Fibroblast of the aortic adventitia (primary cell): ENCODE measurements at places on chromosomes 1 and 21. TPM values are rescaled to one million over a fixed set of nuclear protein-coding genes. Genes with fewer than 3 reads are reported as not detected.

Gene FOXD2
- total RNA-seq: under 0.01 and 0.36 TPM in 2 replicates

Gene CD48
- not detected in 2 replicates for total RNA-seq

Gene PLXNA2
- 4.3 and 8.0 TPM in 2 replicates for total RNA-seq

Gene OR14K1
- total RNA-seq: not detected in 2 replicates

Gene PRR9
- not detected in 2 replicates for total RNA-seq

Gene FAM3B
- not detected in 2 replicates for total RNA-seq

Gene BTG2
- 16.7 and 18.2 TPM in 2 replicates for total RNA-seq

Gene CALML6
- 0.36 and 0.49 TPM in 2 replicates for total RNA-seq

Gene TTC4
- total RNA-seq: 19.3 and 28.0 TPM in 2 replicates

Gene LENEP
- not detected in 2 replicates for total RNA-seq

Gene PAX7
- total RNA-seq: not detected in 2 replicates

Gene CYP4A11
- not detected in 2 replicates for total RNA-seq

Gene CACYBP
- 99.6 and 108 TPM in 2 replicates for total RNA-seq

Gene UTS2
- total RNA-seq: not detected in 2 replicates

Gene RUNX3
- total RNA-seq: not detected in 2 replicates

Gene ALX3
- total RNA-seq: 0.09 TPM in 1 of 2 replicates, not detected in the other

Gene HEYL
- total RNA-seq: not detected in 2 replicates

Gene SYT14
- total RNA-seq: 0.08 and 35.0 TPM in 2 replicates

Gene TNFRSF4
- 0.65 TPM in 1 of 2 replicates, not detected in the other for total RNA-seq

Gene CRP
- not detected in 2 replicates for total RNA-seq

Gene LEFTY1
- total RNA-seq: not detected in 2 replicates

Gene AMY2B
- total RNA-seq: 10.1 and 17.1 TPM in 2 replicates

Gene OR2T35
- not detected in 2 replicates for total RNA-seq

Gene TTC39A
- 0.25 and 2.0 TPM in 2 replicates for total RNA-seq

Gene SPRR4
- total RNA-seq: not detected in 2 replicates

Gene C1orf226
- 0.09 TPM in 1 of 2 replicates, not detected in the other for total RNA-seq

Gene SPRR1B
- not detected in 2 replicates for total RNA-seq

Gene SAMSN1
- 0.27 TPM in 1 of 2 replicates, not detected in the other for total RNA-seq

Gene HHIPL2
- total RNA-seq: 0.18 TPM in 1 of 2 replicates, not detected in the other

Gene SLC44A5
- total RNA-seq: 0.45 TPM in 1 of 2 replicates, not detected in the other
